CD4-positive, alpha-beta T cell treated with Interleukin-4 for 4 hours (primary cell): ENCODE measurements at places on chromosomes 1 and 21.
A peak's percentile ranks its signal among the peaks of the same experiment; 100 is the strongest.

DNA sequence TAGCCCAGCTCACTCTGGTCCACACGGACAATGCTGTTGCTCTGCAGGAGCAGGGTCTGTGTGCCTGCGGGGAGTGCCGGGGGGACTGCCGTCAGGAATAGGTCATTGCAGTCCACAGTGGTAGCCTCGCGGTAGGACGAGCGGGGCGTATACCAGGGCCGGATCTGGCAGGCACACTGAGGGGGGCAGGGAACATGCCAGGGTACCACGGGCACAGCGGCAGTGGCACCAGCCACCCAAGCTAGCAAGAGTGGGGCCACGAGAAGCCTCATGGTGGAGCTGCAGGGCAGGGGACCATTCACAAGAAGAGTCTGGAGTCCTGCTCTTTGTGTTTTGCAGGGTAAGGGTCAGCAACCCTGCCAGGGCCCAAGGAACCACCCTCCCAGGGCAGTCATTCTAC is 65.8 kb downstream of the LRRN2 start:
- no peak for DNase-seq

DNA sequence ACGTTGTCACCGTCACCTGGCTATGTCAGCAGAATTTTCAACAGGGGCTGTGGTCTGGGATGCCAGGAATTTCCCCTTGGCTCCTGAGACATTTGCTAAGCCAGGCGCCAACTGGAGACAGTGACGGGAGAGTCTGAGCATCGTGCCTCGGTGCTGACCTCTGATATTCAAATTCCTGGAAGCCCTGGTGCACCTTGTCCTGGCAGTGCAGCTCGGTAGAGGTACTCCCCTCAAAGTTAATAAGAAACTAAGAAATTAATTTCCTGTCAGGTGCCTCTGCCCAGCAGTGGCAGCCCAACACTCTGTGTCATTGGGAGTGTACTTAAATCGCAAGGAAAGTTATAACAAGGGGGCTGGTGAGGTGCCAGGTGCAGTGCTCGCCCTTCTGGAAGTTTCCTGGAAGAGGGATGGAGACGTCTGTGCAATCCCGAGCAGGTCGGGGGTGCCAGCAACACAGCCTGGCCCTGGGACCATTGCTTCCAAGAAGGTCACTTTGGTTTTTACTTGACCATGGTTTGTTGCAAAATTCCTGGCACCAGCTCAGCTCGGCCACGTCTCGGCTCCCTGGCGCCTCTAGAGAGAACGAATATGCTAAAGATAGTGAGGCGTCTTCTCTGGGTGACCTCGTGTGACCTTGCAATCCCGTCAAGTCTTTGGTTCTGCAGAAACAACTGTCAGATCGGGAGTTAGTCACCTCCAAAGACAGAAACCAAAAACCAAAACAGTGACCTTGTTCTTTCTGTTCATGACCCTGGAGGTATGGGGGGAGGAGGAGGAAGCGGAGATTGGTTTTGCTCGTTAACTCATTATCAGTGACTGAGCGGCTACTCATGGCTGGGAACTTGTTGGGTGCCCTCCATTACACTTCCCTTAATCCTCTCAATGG is 149.5 kb upstream of the VAMP3 start:
- no peak for DNase-seq

- peak; percentile 10 for DNase-seq
These were observed 595 bp downstream of the RNF2 start for GRCh38 chr1:185045814-185046492.

DNA sequence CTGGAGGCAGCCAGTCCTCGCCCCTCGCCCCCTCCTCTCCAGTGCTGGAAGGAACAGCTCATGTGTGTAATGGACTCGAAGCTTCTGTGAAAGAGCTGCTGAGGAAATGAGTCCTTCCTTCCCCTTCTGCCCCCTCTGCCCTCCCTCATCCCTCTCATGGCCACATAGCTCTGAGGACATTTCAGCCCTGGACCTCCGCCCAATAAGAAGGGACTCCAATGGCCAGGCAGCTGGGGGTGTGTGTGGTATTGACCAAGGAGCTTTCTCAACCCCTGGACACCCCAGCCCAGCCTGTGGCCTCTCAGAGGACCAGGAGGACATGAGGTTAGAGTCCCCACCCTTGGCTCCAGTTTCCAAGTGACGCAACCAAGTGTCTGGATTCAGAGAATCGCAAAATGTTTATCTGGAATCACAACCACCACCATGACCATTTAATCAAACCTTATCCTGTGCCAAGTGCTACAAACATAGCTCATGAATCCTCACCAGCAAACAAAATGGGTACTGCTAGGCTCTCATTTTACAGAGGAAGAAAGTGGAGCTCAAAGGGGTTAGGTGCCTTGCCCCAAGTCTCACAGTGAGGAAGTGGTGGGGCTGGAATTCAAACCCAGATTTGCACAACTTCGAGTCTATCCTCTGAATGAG is 47.8 kb upstream of the ECE1 start:
- no peak for DNase-seq

DNA sequence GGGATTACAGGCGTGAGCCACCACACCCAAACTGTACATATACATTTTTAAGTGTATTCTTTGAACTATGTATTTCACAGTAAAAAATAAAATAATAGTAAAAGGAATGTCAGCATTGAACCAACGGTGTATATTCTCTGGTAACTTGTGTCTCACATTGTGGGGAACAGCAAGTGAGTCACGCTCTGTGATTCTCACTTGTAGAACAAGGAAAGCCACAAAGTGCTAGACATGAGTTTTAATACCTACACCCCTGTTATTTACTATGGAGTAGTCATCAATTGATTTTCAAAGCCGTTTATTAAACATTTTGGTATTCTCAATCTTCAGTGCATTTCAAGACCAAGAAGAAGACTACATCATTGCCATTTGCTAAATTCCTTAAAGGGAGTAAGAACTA is 197.2 kb downstream of the GPATCH2 start:
- DNase-seq, result no peak

DNA sequence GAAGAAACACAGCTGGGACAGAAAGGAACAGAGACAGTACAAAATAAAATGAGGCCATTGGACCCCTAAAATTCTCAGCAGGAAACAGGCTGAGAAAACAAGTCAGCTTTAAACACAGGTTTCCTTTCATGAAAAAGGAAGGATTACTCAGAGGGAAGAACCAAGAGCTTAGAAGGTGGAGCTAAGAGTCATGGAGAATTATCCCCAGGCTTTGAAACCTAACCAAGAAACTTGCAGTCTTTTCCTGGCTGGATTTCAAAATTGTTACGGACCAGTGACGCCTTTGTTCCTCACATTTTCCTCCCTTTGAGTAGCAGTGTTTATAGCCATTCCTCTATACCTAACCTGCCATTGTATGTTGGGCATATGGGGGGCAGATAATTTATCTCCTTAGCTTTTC is 8.8 kb downstream of the HMGB4 start:
- DNase-seq, result no peak

DNA sequence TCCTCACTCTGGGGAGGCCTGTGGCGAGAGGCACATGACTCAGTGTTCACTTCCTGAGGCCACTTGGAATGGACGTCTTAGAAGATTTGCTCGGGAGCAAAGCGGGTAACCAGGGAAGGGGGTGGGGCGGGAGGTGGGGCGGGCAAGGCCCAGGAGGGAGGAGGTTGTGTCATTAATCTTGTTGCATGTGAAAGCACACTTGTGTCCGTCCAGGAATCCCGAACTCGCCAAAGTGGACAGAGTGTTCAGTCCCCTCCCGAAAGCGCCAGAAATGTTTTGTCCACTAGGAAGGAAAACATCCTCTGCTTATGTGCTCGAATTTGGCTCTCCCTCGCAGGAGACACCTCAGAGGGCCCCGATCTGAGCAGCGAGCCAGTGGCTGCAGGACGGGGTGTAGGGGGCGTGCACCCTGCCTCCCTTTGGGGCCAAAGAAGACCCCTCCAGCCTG is 84.2 kb downstream of the SPSB1 start:
- DNase-seq, result no peak

- DNase-seq, result no peak
These were observed 18.8 kb upstream of the GPR137B start for GRCh38 chr1:236123563-236123962.

- DNase-seq, result no peak
These were observed 12.3 kb downstream of the ZMPSTE24 start for GRCh38 chr1:40270152-40270834.

DNA sequence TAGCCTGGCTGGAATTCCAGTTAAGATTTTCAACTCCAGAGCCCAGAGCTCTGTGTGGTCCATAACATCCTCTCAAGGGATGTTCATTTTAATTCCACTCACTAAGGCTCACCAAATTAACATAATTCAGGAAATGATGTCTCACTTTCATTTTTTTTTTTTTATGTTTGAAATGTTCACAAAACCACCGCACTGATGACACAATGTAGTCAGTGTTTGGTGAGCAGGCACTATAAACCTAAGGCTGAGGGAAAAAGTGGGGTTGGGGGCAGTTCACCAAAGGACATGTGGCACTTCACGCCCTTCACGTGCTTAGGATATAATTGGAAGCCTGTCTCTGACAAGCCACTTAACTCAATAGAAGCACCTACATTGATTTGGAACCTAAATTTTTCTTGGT is 177.3 kb upstream of the CAMK1G start:
- no peak for DNase-seq

GRCh38 chr1:171646249-171646560 is 6.3 kb downstream of the MYOC start:
- DNase-seq, result no peak

- DNase-seq, result no peak
These were observed 8.0 kb upstream of the RNPC3 start for GRCh38 chr1:103517380-103518047.
